ENCODE measurements at places on chromosomes 7 and 10. TPM values are rescaled to one million over a fixed set of nuclear protein-coding genes. Genes with fewer than 3 reads are reported as not detected.

DNA sequence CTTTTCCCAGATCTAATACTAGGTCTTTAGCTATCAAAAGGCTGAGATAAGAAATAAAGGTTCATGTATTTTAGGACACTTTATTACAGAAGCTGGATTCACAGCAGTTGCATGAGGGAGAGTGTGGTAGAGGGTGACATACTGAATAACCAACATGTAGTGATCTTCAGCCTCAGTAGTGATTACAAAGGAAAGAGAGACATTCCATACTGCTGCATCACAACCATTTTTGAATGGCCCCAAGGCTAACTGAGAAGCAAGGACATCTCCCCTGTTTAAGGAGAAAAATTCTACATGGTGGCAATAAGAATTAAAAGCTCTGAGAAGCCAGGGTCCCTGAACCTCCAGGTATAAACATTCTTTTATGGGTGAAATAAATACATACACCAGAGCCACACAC, 35.3 kb downstream of the COG5 start:
- H3K36me3 ChIP-seq: no peaks in the 10 kb centered on the region
- no peak for DNase-seq
- H3K27ac ChIP-seq: no peak overlapping the region
- H3K27me3 ChIP-seq: no peaks in the 10 kb centered on the region

GRCh38 chr10:126956712-126957108, 51.5 kb downstream of the DOCK1 start:
- no peaks in the 10 kb centered on the region for H3K36me3 ChIP-seq
- no peak overlapping the region for H3K4me3 ChIP-seq
- DNase-seq: no peak
- H3K27ac ChIP-seq: no peak overlapping the region
- no peaks in the 10 kb centered on the region for H3K27me3 ChIP-seq

- H3K36me3 ChIP-seq: no peaks in the 10 kb centered on the region
- no peak overlapping the region for H3K4me3 ChIP-seq
- no peaks in the 10 kb centered on the region for H3K27me3 ChIP-seq
- no peaks in the 10 kb centered on the region for H3K4me1 ChIP-seq
- DNase-seq: no peak
These were observed 77.9 kb upstream of the LRRN3 start for GRCh38 chr7:111012799-111013675.

DNA sequence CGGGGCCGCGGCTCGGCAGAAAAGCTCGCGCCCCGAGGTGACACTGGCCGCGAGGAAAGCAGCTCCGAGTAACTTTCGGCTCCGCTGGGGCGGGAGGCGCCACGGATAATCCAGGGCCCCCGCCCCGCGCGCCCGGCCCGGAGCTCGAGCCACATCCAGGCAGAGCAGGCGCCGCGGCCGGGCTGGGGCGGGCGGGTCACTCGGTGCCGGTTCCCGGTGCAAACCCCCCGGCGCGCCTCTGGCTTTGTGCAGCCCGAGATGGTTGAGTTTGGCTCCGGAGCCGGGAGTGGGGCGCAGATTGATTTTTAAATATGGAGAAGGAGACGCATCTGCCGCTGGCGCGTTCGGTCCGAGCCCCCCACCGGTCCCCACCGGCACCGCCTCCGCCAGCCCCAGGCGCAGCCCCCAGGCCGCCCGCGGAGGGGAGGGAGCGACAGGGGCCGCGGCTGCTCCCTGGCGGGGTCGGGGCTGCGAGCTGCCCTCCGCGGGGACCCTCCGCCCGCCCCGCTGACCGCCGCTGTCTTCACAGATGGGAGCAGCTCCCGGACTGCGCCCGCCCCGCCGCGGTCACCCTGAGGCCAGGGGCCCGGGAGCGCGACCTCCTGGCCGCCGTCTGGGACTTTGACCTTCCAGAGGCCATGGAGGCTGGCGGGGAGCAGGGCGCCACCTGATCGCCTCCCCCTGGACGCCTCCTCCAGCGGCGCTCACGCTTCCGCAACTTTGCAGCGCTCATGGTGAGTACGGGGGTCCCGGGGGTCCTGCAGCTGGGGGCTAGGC, 643 bp downstream of the ADGRA1 start:
- peaks cover 55% of the 10 kb centered on the region for H3K27me3 ChIP-seq
- H3K36me3 ChIP-seq: no peaks in the 10 kb centered on the region
- peaks cover 3% of the 10 kb centered on the region for H3K4me1 ChIP-seq
- H3K4me3 ChIP-seq: peak overlapping the region; percentile 28

DNA sequence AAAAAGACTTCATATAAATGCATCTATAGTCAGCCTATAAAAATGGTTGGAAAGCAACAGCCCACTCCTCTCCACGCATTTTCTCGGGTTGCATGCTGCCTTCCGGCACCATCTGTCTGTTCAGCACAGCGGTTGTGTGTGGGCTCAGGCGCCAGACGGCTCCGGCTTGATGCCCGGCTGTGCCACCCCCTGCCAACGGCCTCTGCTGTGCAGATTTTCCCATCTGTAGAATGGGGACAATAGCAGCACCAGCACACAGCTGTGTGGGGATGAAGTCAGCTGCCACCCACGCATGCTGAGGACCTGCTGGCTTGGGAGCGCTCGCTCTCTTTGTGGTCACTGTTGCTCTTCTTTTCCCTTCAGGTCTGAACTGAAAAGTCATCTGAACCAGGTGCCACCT, 19.5 kb downstream of the PRKAG2 start:
- no peak overlapping the region for H3K4me3 ChIP-seq
- H3K27ac ChIP-seq: no peak overlapping the region
- no peaks in the 10 kb centered on the region for H3K27me3 ChIP-seq

DNA sequence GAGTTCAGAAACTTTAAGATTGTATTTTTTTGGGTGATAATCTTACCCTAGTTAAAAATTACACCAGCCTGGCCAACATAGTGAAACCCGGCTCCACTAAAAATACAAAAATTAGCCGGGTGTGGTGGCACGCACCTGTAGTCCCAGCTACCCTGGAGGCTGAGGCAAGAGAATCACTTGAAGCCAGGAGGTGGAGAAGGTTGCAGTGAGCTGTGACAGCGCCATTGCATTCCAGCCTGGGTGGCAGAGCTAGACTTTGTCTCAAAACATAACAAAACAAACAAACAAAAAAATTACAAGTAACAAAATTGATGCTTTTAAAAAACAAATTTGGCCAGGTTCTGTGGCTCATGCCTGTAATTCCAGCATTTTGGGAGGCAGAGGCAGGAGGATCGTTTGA, 76.7 kb downstream of the ANKRD61 start:
- DNase-seq: no peak
- H3K4me3 ChIP-seq: no peak overlapping the region

NODAL gene
- total RNA-seq: not detected

ASZ1 gene
- total RNA-seq: not detected

CDC14C gene
- total RNA-seq: not detected

DNA sequence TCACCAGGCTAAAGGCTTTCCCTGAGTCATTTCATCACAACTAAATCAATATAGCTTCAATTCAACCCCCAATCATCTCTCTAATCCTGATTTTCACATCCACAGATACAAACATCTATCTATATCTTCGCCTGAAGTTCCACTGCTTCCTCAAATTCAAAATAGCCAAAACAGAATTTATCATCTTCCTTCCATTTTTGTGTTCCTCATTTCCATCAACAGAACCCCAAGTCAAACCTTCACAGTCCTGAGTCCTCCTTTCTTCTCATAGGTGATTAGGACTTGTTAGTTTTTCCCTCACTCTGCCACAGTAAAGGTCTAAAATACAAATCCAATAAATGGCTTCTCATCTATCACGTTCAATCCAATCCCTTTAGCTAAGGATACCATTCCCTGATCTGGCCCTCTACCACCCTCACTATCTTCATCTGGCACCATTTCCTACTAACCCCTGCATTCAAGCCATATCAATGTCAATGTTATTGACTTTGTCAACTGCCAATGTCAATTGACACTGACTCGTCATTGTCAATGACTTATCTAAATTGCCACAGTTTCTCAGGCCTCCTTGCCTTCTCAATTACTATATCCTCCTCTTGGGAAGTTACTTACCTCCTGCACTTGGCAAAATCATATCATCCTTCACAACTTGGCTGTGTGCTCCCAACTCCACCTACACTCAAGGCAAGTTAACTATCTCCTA, 2.6 kb downstream of the HYCC1 start:
- no peaks in the 10 kb centered on the region for H3K27me3 ChIP-seq
- DNase-seq: no peak
- H3K27ac ChIP-seq: peak overlapping the region; percentile 5
- peak overlapping the region; percentile 80 for H3K4me3 ChIP-seq
- peaks cover 49% of the 10 kb centered on the region for H3K4me1 ChIP-seq

GRCh38 chr7:23471106-23471859, 992 bp upstream of the IGF2BP3 start:
- peak overlapping the region; percentile 27 for H3K4me3 ChIP-seq
- H3K27ac ChIP-seq: no peak overlapping the region
- DNase-seq: no peak
